ENCODE measurements at places on chromosomes 16 and 17.

DNA sequence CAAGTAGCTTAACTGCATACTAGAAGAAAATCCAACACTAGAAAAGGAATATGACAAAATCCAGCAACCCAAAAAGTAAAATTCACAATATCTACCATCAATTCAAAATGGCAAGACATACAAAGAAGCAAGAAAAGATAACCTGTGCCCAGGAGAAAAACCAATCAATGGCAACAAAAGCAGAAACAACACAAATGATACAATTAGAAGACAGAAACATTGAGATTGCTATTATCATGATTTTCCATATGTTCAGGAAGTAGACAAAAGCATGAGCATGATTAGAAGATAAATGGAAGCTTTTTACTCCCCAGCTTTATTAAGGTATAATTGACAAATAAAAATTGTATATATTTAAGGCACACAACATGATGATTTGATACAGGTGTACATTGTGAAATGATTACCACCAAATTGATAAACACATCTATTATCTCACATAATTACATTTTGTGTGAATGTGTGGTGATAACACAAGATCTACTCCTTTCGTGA lies 117.3 kb downstream of the CA10 start:
- DNase-seq = no peak

DNA sequence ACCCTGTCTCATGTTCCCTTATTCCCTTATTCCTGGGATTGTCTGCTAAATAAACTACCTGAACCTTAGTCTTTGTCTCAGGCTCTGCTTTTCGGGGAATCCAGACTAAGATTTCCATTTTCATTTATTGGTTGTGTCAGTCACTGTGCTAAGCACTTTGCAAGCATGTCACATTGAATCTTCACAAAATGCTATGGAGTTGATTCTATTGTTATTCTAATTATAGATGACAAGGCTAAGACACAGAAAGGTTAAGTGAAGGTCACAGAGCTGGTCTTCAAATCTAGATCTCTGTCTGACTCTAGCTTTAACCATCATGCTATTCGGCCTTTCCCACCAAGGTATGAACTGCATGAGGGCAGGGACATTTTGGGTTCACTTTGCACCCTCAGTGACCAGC lies 13.4 kb upstream of the CES5A start:
- DNase-seq = no peak

DNA sequence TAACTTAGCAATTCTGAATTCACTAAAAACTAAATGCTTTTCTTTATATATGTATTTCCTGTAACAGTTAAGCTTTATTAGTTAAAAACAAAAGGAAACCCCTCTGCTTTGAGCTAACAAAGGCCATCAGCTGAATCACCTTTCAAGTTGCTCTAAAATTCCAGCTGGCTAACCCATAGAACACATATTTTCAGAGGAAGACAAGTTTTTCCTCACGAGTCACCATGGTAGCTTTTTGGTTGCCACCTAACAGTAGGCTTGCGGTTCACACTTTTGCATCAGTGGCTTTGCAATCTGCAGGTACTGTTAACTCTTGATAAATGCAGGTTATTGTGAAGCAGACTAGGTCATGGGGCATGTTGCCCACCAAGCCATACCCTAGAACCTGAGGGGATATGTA lies 57.6 kb upstream of the IRX5 start:
- peak; percentile 10 for DNase-seq

GRCh38 chr17:21711182-21711581 lies 18.9 kb downstream of the KCNJ18 start:
- no peak for DNase-seq

DNA sequence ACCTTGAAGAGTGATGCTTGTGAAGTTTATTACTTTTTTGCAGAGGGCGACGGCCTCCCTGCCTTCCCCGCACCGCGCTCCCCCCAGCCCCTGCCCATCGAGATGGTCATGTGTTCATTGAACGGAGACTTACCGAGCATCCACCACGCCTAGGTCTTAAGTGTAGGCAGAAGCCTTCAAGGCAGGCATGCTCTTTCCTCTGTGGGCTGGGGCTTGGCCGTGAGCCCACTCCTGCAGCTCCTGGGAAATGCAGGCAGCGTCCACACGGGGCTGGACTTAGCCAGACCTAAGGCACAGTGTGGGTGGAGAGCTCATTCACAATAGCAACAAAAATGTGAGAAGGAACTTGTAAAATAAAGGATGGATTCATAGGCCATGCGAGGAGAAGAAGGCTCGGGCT lies 19.2 kb downstream of the RNF213 start:
- peak; percentile 62 for DNase-seq

DNA sequence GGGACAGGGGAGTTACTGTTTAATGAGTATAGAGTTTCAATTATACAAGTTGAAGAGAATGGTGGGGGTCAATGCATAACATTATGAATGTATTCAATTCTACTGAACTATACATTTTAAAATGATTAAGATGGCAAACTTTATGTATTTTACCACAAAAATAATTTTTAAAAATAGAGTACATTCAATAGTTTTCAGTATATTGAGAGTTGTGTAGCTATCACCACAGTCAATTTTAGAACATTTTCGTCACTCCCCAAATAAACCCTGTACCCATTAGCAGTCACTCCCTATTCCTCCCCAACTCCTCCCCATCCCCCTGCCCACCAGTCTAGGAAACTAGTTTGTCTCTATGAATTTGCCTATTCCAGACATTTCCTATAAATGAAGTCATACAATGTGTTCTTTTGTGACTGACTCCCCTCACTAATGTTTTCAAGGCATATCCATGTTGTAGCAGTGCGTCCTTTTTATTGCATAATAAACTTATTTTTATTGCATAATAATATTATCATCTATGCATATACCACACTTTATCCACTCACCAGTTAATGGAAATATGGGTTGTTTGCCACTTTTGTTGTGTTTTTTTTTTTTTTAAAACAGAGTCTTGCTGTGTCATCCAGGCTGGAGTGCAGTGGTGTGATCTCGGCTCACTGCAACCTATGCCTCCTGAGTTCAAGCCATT lies 52.5 kb upstream of the ERN1 start:
- DNase-seq = no peak
